Activated CD8-positive, alpha-beta memory T cell treated with anti-CD3 and anti-CD28 coated beads, Interleukin-2, amount 10 ng/mL, durations not matched to agents 7 days and 5 days (primary cell): ENCODE measurements at places on chromosomes 2 and 18. TPM values are rescaled to one million over a fixed set of nuclear protein-coding genes. Genes with fewer than 3 reads are reported as not detected.

GRCh38 chr2:224220586-224221255 is 181.2 kb downstream of the FAM124B start:
- DNase-seq: no peak
- H3K27me3 ChIP-seq: peaks cover 20% of the 10 kb centered on the region
- H3K4me3 ChIP-seq: no peak overlapping the region
- H3K4me1 ChIP-seq: peaks cover 4% of the 10 kb centered on the region

DNA sequence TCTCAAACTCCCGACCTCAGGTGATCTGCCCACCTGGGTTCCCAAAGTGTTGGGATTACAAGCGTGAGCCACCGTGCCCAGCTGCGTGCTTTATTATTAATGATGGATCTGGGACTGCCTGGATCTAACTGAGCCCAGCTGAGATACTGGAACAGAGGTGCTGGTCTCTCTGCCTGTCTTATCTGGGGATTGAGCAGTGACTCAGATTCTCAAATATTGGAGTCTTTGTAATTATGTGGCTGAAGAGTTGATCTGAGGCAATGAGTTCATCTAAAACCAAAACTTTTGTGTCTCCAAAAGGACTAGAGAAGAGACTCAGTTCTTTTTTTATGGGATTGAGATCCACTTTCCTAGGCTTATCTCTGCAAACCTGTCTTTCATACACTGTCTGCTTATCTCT is 16.3 kb downstream of the PLEKHB2 start:
- no peak overlapping the region for H3K4me3 ChIP-seq
- peaks cover 7% of the 10 kb centered on the region for H3K4me1 ChIP-seq
- DNase-seq: no peak
- H3K27me3 ChIP-seq: no peaks in the 10 kb centered on the region
- H3K36me3 ChIP-seq: peaks cover 39% of the 10 kb centered on the region

DNA sequence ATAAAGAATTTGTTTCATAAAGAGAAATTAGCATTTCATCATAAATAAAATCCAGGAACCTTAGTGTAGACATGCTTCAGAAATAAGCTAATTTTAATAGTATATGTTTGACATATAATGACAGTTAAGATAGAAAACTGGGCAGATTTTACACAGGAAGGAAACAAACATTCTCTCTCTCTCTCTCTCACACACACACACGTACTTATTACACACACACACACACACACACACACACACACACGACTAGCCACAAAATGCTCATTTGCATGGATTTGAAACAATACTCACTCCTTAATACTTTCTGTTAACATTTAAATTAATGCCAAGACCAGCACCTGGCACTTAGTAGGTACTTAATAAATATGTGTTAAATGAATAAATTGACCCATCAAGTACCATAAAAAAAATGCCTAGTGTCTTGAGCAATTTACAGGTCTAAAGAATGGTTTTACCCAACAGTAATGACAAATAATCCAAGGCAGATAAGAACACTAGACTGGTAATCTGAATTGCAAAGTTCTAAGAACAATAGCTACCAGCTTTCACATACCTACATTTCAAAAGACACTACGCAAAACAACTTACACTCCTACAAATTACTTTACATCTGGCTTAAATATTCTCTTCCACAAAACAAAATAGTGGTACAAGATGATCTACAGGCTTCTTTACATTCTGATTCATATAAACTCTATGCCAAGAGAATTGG is 2.9 kb upstream of the GALNT3 start:
- no peak overlapping the region for H3K27ac ChIP-seq
- peaks cover 38% of the 10 kb centered on the region for H3K36me3 ChIP-seq
- no peak for DNase-seq
- peaks cover 11% of the 10 kb centered on the region for H3K27me3 ChIP-seq
- no peak overlapping the region for H3K4me3 ChIP-seq

- H3K36me3 ChIP-seq: no peaks in the 10 kb centered on the region
- no peak overlapping the region for H3K4me3 ChIP-seq
- no peaks in the 10 kb centered on the region for H3K4me1 ChIP-seq
- no peaks in the 10 kb centered on the region for H3K27me3 ChIP-seq
- DNase-seq: no peak
Observed at GRCh38 chr2:108029912-108030311, 43.6 kb downstream of the SLC5A7 start.

DNA sequence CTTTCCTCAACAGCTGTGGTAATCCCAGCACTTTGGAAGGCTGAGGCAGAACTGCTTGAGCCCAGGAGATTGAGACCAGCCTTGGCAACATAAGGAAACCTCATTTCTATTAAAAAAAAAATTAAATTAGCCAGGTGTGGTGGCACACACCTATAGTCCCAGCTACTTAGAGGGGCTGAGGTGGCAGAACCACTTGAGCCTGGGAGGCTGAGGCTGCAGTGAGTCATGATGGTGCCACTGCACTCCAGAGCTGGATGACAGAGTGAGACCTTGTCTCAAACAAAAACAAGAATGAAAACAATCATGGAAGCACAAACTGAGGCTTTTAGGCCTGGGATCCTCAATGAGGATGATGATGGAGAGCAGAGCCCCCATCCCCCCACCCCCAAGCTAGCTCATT is 19.8 kb downstream of the GAREM1 start:
- H3K4me3 ChIP-seq: no peak overlapping the region
- peaks cover 17% of the 10 kb centered on the region for H3K27me3 ChIP-seq
- no peaks in the 10 kb centered on the region for H3K4me1 ChIP-seq

DNA sequence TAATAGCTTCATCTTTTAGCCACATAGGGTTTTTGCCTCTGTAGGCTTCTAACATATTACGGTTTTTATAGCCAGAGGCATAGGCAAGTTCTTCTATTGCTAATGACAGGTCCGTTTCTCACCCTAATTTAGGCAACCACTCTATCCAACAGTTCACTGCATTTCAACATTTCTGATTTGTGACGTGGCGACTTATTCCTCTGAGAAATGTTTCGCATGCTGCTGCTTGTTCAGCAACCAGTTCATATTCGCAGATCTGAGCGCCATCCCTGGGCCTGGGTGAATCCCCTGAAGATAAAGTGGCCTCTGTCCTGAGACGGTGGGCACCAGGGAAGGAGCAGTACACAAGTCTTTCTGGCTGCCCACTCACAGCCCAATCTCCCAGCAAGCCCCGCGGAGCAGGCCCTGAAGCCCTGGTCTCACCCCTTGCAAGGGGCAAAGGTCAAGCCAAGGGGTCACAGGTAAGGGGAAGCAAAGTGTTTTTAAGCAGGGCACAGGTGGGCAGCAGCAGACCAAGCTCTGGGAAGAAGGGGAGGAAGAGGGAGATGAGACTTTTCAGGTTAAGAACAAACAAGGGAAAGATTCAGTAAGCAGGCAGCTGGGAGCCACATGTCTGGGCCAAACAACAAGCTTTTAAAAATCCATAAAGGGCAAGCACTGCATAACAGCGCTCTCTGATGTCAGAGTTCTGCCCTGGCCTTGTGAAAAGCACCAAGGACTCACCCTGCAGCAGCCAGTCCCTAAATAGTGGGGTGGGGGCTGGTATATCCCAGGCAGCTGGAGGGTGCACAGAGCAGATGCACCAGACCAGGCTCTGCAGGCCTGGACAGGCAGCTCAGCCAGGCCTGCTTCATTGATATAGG is 10.8 kb upstream of the COX7A2L start:
- H3K36me3 ChIP-seq: no peaks in the 10 kb centered on the region
- H3K4me1 ChIP-seq: peaks cover 7% of the 10 kb centered on the region
- peaks cover 7% of the 10 kb centered on the region for H3K27me3 ChIP-seq
- H3K27ac ChIP-seq: no peak overlapping the region
- DNase-seq: no peak

- H3K27me3 ChIP-seq: no peaks in the 10 kb centered on the region
- DNase-seq: peak; percentile 59
- H3K4me3 ChIP-seq: peak overlapping the region; percentile 80
- H3K27ac ChIP-seq: peak overlapping the region; percentile 99
- peaks cover 2% of the 10 kb centered on the region for H3K36me3 ChIP-seq
Observed at GRCh38 chr2:64751286-64752260, 97.9 kb upstream of the SERTAD2 start.

DNA sequence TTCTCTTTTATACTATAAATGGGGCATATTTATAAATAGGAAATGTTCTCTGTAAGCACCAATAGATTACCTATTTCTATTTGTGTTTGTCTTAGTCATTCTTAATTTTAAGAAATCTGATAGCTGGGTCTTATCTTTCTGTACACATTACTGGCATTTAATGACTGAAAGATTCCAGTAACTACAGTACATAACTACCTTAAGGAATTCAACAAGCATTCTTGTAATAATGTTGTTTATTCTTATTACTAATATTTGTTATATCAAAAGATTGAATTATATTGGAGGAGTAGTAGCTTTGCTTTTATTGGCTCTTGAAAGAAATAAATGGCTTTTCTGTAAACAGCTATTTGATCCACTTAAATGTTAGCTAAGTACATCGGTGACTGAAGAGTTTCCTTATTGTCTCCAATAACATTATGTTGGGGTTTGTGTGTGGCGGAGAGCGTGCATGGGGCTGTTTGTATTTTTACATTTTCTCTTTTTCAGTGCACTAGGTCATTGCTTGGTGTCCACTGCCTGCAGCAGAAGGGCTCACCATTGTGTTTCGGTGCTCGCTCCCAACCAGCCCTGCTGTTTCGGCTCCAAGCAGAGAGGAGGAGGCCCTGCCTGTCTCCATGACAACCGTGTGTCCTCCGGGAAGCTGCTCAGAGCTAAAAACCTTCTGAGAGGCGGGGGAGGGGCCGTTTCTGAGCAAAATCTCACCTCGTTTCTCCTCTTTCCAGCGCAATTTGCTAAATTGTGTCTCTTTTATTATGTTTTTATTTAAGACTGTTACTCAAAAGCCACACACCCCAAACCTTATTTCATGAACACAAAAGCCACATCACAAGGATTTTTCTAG is 112.5 kb upstream of the SLC38A11 start:
- H3K4me1 ChIP-seq: no peaks in the 10 kb centered on the region
- H3K27me3 ChIP-seq: no peaks in the 10 kb centered on the region
- no peaks in the 10 kb centered on the region for H3K36me3 ChIP-seq
- no peak overlapping the region for H3K4me3 ChIP-seq
- no peak for DNase-seq

- no peaks in the 10 kb centered on the region for H3K4me1 ChIP-seq
- no peak for DNase-seq
- H3K4me3 ChIP-seq: no peak overlapping the region
- no peaks in the 10 kb centered on the region for H3K36me3 ChIP-seq
- no peak overlapping the region for H3K27ac ChIP-seq
Observed at GRCh38 chr2:188471166-188471565, 179.5 kb downstream of the GULP1 start.

The CLEC4F gene
- not detected for total RNA-seq

The TRABD2A gene
- 30.2 TPM for total RNA-seq

The ZEB2 gene
- total RNA-seq: 40.9 TPM

The AOX1 gene
- 0.20 TPM for total RNA-seq

The C1QL2 gene
- not detected for total RNA-seq

The STK17B gene
- 511 TPM for total RNA-seq

The PAIP2B gene
- 1.5 TPM for total RNA-seq
